ENCODE measurements at places on chromosomes 13 and 19.

DNA sequence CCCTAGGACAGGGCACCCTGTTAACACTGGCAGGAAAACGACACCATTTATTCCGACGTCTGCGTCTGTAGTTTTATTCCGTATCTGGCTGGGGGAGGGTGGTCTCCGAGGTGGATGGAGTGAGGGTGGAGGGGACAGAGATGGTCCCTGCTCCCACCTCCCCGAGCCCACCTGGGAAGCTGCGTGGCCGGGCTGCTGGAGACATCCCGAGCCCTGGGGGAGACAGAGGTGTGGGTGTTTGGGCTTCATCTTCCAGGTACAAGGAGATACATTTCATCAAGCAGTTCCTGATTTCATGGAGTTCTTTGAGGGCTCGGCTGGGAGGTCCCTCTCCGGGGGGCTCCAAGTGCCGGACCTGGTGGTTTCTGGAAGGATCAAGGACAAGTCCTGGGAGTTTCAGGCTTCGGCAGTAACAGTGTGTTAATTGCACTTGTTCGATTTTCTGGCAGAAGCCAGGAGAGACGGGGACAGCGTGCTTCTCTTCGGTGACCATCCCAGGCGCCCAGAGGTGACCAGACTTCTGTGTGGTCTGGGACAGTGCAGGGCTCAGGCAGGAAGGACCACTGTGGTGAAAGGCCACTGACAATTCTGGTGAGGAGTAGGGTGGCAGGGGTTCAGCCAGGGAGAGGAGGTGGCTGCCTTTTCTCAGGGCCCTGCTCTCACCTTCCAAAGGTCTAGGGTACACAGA, 20.1 kb upstream of the MKNK2 start:
- DNase-seq: no peak

GRCh38 chr13:51663973-51664957, 80.0 kb downstream of the WDFY2 start:
- DNase-seq: no peak

- no peak for DNase-seq
Observed at GRCh38 chr19:37074819-37075362, 3.3 kb upstream of the ZNF420 start.

DNA sequence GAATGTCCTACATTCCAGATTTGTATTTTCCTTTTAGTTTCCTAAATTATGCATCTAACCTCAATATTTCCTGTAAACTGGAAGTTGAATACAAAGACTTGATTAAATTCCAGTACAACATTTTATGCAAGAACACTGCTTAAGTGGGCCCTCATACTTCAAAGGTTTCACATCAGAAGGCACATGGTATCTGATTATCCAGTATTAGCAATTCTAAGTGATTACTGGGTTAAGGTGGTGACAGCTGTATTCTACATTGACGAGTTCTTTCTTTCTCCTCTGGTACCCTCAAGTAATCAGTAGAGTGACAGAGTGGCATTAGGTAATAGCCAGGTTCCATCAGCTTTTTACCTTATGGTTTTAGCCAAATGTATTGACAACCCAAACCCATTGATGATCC, 18.3 kb downstream of the BIVM start:
- DNase-seq: no peak

- DNase-seq: no peak
Observed at GRCh38 chr19:50478901-50479715, 2.5 kb upstream of the GARIN5A start.

All from CD4-positive, alpha-beta T cell treated with Interleukin-4 for 4 hours (primary cell).